ENCODE measurements at places on chromosomes 7 and 10.

DNA sequence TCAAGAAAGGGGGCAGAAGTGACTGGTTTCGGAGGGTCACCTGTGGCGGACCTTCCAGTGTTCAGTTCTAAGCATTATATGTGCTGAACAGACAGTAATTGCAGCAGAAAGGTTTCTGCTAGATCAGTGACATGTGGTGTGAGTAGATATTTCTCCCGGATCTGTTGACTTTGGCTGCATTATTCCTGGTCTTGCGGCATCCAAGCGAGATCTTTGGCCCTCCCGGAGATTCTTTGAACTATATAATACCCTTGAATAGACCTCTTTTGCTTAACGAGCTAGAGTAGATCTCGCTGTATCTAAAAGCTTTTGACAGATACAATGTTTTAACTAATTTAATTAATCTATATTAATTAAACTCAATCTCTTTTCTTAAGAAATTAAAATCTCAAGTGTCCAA is 99.8 kb downstream of the PTN start:
- DNase-seq = no peak

DNA sequence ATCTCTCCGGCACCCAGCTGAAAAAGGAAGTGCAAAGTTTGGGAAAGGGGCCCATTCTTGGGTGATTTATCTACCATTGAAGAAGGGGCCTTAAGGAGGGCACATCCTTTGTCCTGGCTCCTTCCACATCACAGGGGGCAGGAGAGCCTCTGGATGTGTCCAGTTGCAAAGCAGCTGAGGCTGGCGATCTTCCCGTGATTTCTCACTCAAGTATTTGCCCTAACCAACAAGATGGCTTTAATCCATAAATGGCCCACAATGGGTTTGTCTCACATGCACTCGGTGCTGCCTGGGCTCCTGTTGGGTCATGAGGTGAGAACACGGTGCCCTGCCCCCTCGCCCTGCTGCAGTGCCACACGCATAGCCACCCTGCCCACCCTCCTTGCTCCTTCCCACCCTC is 14.2 kb upstream of the FRMPD2 start:
- no peak for DNase-seq

DNA sequence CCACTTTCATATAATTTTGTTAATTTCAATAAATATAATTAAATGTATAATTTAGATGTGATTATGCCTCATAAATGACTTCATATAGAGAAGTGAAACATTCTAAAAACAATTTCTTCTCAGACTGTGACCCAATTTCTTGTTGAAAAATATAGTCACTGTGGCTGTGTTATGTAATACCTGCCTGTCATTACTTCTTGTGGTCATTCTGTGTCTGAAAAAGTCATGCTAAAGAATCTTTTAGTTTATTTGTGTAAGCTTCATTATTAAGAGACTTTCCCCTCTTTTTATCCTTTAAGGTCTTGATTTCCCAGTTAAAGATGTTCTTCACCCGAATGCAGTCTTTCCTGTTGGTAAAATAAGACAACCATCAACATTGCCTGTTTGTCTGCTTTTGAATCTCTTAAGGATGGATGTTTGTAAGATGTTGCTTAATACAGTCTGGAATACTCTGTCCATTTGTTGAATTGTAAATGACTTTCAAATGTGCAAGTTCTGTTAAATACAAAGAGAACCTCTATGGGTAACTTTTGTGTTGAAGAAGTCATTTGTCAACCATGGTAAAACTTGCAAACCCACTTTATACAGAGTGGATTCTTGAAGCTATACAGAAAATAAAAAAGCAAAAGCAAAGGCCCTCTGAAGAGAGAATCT is 16.0 kb downstream of the KAT6B start:
- DNase-seq = no peak

GRCh38 chr7:117802660-117803059 is 70.6 kb downstream of the CTTNBP2 start:
- no peak for DNase-seq

GRCh38 chr7:18177815-18178660 is 150.4 kb upstream of the PRPS1L1 start:
- peak; percentile 18 for DNase-seq

DNA sequence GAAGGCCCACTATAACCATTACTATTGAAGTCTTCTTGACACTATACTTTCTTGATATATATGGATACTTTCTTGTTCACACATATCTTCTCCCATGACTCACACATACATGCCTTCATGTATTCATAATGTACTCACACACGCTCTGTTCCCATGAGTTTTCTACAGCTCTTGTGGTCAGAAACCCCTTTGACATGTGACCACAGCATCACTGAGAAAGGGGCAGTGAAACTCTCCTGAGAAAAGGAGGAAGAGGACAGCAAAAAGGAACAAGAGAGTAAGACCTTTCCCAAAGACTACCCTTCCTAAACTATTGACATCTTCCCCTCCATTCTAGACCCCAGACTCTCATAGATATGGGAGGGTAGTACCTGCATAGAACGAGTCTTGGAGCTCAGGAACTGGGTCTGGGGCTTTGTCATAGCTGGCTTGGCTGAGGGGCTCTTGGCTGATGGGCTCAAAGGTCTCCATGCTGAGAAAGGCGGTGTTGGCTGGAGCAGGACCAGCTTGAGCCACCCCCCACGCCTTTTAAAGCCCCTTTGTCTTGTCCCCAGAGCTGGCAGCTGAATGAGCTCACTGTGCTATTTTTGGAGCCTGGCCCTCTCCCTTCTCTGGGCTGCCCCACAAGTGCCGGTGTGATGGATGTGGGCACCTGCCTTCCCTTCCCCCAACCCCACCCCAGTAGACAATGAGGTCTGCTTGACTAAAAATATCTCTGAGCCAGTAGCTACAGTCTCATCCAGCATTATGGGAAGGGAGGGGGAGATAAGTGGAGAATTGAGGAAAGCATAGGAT is 5.1 kb downstream of the SYNPO2L start:
- peak; percentile 2 for DNase-seq

- DNase-seq = no peak
Observed at GRCh38 chr10:45034301-45034700, 33.6 kb downstream of the ZNF22 start.

GRCh38 chr7:36545291-36545690 is 155.6 kb downstream of the ANLN start:
- no peak for DNase-seq

DNA sequence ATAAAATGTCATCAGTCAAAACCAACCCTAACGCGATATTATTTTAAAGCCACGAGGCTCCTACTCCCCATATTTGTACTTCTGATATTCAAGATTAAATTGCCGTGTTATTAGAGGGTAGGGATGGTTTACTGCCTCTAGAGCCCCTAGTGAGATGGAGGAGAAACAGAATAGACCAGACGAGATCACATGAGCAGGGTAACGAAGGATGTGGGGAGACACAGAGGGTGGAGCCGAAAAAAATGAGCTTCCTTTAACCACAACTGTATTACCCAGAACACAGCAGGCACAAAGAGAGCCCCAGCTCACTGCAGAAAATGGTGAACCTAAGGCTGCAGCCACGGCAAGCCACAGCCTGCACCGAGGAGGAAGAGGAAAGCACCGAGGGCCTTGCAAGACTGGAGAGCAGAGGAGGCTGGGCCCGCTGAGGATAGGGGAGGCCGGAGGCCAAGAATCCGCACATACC is 14.3 kb downstream of the ZC3HAV1 start:
- peak; percentile 91 for DNase-seq

- no peak for DNase-seq
Observed at GRCh38 chr7:121620206-121620605, 224.1 kb upstream of the FAM3C start.

- no peak for DNase-seq
Observed at GRCh38 chr10:80523773-80524172, 13.9 kb upstream of the SH2D4B start.

DNA sequence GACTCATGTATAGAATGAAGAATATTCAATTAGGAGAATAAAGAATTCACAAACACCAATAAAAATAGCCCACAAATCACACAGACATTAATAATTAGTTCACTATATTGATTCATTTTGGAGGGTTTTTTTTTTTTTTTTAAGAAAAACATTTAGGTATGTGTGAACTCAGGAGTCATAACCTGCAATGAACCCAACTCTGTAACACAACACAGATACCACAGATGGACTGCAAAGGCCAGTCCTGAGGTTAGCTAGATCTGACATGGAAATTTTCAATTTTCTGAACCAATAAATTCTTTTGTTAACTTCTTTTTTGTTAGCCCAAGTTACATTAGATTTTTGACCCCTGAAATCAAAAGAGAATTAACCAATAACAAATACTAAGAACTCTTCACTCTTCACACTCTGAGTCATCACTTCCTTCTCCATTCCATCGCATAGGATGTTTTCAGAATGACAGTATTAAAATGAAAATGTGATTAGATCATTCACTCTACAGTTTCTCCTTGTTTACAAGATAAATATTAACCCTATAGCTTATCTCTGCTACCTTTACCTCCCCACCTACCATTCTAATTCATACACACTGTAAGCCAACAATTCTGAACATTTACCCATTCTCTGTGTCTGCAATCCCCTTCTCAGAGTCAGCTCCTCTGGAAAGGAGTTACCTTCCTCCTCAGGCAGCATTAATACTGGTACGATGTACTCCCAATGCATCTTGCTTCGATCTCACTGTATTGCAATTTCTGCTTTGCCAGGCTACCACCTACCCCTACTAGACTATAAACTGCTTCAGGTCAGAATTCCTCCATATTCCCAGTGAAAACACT is 141.5 kb downstream of the LRRN3 start:
- no peak for DNase-seq

GRCh38 chr7:30733216-30733615 is 18.7 kb upstream of the INMT start:
- no peak for DNase-seq

GRCh38 chr10:117746541-117747448 is 204.2 kb downstream of the EMX2 start:
- DNase-seq = no peak

DNA sequence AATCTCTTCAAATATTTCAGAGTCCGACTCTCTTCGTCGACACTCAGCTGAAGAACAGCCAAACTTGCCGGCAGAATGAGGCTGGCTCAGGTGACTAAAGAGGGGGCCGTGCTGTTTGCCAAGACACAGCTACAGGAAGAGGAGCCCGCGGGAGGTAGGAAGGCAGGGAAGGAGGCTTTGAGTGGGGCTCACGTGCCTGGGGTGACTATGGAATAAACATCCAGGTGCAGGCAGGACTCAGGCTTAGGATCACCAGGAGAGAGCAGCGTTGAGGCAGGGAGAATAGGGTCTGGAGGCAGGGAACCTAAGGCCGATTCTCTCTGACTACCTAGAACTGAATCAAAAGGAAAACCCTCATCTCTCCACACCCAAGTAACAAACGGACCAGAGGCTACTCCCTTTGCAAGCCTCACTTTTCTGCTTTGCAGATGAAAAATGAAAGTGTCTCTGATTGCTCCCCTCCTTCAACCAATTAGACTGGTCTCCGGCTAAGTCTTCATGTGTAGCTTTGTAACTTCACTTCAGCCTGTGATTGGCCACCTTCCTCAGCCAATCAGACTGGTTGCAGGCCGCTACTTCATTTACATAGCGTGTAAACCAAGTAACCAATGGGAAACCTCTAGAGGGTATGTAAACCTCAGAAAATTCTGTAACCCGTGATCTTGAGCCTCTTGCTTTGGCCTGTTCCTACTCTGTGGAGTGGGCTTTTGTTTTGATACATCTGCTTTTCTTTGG is 19.7 kb upstream of the BNIP3 start:
- DNase-seq = peak; percentile 31

GRCh38 chr10:78416031-78417011 is 382.7 kb downstream of the RPS24 start:
- no peak for DNase-seq

DNA sequence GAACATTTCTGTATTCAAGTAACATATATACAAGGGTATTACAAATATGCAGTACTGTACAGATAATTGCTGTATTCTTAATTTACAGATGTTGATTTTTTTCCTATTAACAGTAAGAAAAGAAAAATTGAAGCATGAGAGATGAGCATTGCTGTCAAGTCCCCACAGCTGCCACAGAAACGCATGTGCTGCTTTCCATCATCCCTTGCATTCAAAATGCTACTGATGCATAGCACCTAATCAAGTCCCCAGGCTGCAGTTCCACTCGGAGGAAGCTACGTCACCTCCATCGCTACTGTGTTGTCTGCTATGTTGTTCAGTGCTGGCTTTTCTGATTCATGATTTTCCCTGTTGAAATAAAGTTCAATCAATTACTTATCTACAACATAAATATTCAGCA is 78.2 kb downstream of the EPC1 start:
- DNase-seq = no peak

GRCh38 chr10:104707602-104708459 is 66.7 kb downstream of the SORCS3 start:
- DNase-seq = no peak

DNA sequence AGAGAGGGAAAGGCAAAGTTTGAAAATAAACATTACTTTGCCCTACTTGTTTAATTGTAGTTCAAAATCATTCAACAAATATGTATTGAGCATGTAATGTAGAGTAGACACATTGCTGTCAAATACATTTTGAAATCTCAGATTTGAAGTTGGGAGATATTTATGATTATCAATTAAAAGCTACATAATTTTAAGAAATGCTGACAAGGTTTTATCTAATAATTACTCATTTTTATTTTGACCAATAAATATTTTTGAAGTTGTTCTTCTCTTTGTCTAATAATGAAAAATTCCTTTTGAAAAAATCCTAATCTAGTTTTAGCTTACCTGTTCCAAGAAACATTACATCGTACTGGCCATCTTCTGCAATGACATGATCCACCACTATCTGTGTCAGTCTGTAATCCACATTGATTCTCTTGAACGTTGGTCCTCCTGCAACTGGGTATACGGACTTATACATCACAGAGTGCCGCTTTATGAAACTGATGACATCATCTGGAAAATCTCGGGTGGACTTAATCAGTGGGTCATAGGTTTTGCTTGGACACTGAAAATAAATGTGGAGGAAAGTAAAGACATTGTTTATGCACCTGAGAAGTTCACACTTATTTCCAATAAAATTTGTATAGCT is 164.7 kb downstream of the SEMA3D start:
- no peak for DNase-seq

GRCh38 chr10:88934900-88935672 is 17.5 kb downstream of the ACTA2 start:
- DNase-seq = peak; percentile 83

GRCh38 chr10:123551259-123551658 is 114.9 kb upstream of the GPR26 start:
- no peak for DNase-seq

- peak; percentile 71 for DNase-seq
Observed at GRCh38 chr7:44631458-44632115, 25.2 kb downstream of the OGDH start.

GRCh38 chr7:55423277-55423711 is 58.2 kb downstream of the LANCL2 start:
- DNase-seq = no peak

DNA sequence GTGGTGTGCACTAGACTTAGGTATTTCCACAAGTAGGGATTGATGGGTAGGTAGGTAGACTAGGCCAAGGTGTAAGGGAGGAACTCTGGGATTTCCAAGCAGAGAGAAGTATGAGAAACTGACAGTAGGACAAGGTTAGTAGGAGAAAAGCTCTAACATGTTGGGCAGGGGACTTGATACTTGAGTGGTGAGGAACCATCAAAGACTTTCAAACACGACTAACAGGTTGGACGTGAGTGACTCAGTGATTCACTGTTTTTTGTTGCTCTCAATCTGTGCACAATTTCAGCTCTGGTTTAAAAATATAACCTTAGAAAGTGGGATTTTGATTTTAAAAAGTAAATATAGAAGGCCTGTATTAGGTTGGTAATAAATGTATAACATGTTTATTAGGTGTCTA is 44.4 kb downstream of the KLHDC10 start:
- no peak for DNase-seq
